ENCODE measurements at places on chromosomes 3 and 15.

DNA sequence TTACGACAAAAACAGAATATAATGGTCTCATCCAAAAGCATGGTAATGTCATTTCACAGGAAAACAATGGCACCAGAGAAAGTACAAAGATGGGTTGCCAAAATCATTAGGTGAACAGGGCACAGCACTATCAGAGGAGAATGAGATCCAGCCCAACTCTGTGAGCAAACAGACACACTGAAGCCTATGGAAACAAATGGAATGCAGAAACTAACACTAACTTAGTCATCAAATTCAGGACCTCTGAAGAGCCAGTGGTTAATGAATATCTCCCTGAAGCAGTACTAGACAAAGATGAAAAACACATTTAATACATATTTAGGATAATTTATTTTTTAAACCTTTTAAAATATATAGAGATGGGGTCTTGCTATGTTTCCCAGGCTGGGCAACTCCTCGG lies 14.6 kb upstream of the RPS17 start:
- no peak for DNase-seq

DNA sequence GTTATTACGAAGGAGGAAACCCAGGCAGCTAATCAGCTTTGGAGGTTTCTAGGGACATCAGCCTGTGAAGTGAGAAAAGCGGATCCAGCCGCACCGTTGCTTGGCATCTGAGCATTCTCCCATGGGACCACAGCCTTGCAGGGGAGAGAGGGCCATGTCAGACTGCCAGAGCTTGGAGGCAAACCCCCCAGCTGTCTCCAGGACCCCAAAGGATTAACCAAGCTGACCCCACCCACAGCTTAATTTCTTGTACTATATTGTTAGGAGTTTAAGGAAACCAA lies 5.1 kb downstream of the IGDCC3 start:
- DNase-seq = peak; percentile 90

GRCh38 chr3:79976466-79976865 lies 208.7 kb upstream of the ROBO1 start:
- no peak for DNase-seq

GRCh38 chr15:60722328-60723112 lies 243.6 kb upstream of the ICE2 start:
- no peak for DNase-seq

GRCh38 chr15:38826880-38827279 lies 262.3 kb upstream of the RASGRP1 start:
- DNase-seq = no peak

GRCh38 chr3:116618138-116618537 lies 91.4 kb upstream of the TUSC7 start:
- no peak for DNase-seq

GRCh38 chr15:71659730-71660067 lies 150.7 kb upstream of the NR2E3 start:
- no peak for DNase-seq

DNA sequence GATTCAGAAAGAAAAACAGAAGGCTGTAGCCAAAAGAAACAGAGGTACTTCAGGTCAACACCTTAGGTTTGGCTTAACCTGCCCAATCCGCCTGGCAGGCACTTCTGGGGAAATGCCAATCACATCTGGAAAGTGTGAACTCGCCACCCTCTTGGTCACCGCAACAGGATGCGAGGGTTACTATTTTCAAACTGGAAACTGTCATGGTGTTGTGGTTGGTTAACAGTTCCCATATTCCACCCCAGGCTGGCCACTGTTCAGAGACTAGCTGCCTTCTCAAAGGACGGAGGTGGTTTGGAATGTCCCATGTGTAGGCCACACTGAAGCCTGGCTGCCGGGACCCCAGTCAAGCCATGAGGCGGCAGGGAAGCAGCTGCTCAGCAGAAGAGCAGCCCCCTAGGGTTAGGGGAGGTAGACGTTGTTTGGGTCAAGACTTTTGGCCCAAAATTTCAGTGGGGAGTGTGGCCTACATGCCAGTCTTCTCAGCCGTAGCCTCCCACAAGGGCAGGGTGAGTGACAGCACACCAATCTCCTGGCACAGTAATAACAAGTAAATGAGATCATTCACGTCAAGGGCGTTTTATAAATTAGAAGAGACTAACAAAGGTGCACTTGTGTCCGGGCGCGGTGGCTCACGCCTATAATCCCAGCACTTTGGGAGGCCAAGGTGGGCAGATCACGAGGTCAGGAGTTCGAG lies 54.6 kb downstream of the UMPS start:
- DNase-seq = no peak

GRCh38 chr15:43266834-43267233 lies at the start of gene TGM5:
Gene TGM5 (minus strand): TSS chr15:43266928. CDS start chr15:43266849, 79 bp downstream.
- DNase-seq = no peak

GRCh38 chr15:77112838-77113504 lies 42.1 kb upstream of the TSPAN3 start:
- DNase-seq = no peak

GRCh38 chr3:24523215-24523614 lies 28.6 kb upstream of the THRB start:
- peak; percentile 17 for DNase-seq

GRCh38 chr3:184387174-184387714 lies 7.4 kb downstream of the CHRD start:
- no peak for DNase-seq

- DNase-seq = no peak
These were observed 25.6 kb upstream of the VPS8 start for GRCh38 chr3:184786280-184786941.

GRCh38 chr3:50483374-50483773 lies 20.1 kb downstream of the CACNA2D2 start:
- no peak for DNase-seq

DNA sequence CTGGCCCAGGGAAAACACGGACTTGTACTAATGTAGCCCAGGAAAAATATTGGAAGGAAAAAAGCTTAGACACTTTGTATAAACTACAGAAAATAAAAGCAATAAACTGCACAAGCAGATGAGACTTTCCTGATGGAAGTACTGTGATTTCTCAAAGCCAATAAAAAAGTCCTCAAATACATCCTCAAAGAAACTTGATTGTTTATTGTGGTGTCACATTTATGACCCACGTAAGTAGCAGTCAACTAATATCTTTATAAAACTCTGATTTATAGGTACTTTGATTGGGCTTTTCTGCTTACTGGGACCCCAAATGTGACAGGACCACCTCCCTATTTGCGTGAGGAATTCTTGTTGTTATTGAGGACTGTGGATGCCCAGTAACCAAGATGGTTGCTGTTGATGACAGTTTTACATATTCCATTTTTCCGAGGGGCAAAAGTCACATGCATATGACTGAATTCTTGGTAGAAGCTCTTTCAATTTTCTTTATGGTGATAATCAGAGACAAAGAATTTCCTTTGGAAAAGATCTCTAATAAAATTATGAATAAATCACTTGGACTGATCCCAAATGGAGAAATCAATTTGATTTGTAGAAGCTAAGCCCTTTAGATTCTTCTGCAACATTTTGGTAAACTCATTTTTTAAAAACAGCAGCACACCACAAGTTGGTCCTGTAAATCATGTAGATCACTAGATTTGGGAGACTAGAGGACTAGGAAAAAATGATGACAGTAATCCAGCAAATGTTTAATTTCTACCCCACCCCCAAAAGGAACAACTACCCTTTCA lies 159.0 kb upstream of the TSC22D2 start:
- no peak for DNase-seq

DNA sequence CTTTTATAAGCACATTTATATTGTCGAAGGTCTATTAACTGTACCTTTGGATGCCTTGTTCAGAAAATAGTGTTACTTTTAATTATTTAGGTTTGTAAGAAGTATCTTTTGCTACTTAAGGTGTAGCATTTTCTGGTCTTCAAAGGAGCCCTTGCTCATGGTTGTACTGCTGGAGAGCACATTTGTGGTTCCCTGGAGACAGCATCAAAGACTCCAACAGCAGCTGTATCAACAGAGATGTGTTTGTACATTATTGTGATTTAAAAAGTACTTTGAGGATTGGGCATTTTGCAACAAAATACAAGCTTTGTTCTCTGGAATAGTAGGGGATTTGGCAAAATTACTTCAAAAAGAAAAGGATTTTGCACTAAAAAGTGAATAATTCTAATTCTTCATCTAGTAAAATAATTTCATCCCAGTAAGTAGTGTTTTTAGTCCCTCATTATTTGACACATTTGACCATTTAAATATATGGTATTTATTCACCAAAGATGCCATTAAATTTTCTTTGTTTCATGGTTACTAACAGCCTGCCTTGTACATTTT lies 16.5 kb downstream of the TBC1D23 start:
- DNase-seq = no peak

DNA sequence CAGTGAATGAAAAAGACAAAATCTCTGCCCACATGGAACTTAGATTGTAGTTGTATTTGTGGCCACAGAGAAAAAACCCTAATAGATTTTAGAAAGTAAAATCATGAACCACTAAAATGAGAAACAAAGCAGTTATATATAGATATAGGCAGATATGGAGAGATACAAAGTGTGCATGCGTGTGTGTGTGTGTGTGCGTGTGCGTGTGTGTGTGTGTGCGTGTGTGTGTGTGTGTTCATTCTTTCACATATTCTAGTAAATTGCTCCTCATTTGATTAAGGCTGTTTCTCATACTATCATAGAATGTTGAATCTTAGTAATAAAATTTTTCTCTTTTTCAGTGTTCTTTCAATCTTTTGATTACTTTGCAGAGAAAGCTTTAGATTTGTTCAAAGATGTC lies 118.6 kb downstream of the DNAJB8 start:
- DNase-seq = no peak

GRCh38 chr3:12316253-12316652 lies 27.4 kb downstream of the PPARG start:
- DNase-seq = no peak

DNA sequence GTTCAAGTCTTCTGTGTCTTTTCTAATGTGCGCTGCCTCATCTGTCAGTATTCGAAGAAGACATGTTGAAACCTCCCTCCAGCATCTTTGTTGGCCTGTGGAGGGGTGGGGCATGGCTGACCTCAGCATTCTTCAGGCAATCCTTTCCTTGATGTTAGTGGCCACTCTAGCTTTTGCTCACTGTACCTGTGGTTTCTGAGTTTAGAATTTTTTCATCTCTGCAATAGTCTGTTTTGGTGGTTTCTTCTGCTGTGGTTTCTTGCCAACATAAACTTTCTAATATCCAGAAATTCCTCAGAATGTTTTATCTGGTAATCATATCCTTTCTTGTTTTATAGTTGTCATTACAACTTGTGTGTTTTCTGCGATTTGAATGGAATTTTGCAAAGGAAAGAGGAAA lies 251.3 kb upstream of the NR2E3 start:
- DNase-seq = no peak

DNA sequence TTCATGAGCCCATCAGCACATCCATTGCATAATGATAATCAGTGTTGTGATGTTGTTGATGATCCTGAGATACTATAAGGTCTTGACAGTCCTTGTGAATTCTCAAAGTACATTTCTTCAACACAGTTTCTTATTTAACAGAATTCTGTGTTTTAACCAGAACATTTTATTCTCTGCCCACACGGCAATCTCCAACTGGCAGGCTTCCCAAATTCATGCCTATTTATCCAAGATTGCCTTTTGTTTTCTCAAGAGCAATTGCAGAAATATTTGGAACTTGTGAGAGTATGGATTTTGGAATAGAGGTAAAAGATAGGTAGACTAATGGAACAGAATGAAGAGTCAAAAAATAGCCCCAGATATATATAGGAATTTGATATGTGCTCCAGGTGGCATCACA lies 116.0 kb downstream of the UACA start:
- no peak for DNase-seq

DNA sequence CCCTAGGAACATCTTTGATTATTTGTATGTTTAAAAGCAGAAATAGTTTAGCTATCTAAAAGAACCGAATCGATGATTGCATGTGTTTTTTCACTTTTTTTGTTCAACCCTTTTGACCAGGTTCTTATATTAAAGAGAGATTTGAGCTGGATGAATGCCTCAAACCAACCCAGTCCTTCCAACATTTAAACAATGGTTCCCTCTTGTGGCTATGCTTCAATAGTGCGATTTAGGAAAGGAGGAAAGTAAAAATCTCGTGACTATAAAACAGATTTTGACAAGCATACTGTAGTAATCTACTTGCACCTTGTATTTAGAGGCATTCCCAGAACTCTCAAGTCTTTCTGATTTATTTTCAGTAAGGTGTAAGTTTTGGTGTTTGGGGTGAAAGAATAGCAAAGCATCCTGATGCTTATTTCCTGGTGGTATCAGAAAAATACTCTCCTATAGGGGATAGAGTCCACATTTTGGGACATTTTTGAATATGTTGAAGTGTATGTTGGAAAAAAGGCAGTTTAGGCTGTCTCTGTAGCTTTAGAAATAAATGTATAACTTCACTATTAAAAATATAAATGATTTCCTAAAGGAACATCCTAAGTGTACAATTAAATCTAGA lies 159.6 kb upstream of the KCNH8 start:
- DNase-seq = no peak

DNA sequence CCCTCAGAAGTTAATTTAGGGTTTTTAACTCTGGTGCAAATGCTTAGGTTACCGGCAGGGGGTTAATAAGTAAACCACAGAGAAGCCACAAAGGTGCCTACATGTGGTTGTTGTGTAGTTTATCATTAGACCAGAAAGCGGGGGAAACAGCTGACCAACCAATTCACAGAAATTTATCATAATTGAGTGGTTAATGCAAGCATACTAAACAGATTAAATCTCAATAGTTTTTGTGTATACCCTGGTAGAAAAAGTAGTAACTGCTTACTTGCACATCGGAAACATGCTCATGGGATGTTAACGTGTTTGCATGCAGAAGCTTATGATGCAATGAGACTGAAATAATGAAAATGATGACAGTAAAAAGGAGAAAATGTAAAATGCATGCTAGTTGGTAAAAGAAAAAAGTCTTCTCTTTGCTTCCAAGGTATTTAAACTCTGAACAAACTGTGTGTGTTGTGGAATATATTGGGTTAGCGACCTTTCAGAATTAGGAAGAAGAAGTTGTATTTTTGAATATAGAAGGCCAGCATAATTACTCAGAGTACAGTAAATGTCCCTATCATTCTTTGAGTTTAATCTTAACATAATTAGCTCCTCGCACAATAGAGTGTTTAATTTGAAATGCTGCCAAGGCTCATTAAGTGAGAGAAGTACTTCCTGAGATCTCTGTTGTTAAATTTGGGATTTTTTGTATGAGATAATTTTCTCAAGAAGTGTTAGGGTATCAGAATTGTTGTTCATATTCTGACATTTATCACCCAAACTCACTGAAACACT lies 316.2 kb downstream of the PTPRG start:
- no peak for DNase-seq

GRCh38 chr3:153285194-153285641 lies 123.2 kb downstream of the RAP2B start:
- no peak for DNase-seq

- DNase-seq = peak; percentile 4
These were observed 22.1 kb upstream of the GOLGA6C start for GRCh38 chr15:75235760-75236729.

- peak; percentile 26 for DNase-seq
These were observed 662 bp downstream of the TMEM108 start for GRCh38 chr3:133038731-133039375.
